ENCODE measurements at places on chromosomes 4 and X.

DNA sequence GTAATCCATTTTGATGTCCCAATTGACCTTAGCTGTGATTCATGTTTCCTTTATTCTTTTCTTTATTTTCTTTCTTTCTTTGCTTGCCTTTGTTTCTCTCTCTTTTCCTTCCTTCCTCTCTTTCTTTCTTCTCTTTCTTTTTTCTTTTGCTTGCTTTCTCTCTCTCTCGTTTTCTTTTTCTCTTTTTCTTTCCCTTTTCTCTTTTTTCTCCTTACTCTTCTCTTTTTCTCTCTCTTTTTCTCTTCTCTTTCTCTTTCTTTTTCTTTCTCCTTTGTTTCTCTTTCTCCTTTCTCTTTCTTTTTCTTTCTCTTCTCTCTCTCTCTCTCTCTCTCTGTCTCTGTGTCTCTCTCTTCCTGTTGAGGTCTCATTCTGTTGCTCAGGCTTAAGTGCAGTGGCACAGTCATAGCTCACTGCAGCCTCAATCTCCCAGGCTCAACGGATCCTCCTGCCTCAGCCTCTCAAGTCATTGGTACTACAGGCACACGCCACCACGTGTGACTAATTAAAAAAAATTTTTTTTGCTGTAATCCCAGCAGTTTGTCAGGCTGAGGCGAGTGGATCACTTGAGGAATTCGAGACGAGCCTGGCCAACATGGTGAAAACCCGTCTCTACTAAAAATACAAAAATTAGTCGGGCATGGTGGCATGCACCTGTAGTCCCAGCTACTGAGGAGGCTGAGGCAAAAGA, 8.0 kb upstream of the DHRSX start:
- DNase-seq = no peak

GRCh38 chr4:13597141-13597540, 30.4 kb downstream of the BOD1L1 start:
- no peak for DNase-seq

DNA sequence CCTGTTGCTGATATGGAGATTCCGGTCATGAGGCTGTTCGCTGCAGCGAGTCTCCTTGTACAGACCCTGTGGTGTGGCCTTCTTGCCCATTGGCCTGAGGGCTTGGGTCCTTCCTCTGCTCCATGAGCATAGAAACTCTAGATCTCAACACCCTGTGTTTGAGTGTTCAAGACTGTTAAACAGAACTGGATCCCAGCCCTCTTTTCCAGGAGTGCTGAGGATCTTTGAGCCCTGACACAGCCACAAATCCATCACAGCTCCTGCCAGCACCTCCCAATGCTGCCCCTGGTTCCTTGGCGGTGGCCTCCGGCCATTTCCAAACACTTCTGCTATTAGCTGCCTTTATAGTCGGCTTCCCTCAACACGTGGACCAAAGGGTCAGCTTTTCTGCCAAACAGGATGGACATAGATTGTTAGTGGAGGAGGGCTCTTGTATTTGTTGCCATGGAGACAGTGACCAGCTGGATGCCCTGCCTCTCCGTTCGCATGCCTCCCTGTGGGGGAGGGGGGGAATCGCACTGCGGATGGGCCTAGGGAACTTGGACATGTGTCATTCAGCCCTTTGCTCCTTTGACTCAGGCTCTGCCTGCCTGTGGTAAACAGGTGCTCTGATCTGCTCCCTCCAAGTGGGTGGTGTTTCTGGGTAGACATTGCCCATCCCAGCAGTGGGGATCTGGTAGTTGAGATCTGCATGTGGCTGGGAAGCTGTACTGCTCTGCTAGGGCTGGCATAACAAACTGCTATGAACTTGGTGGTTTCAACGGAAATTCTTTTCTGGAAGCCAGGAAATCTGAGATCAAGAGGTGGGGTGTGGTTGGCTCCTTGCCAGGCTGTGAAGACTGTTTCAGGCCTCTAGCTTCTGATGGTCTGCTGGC, 6.9 kb upstream of the WDR1 start:
- no peak for DNase-seq

DNA sequence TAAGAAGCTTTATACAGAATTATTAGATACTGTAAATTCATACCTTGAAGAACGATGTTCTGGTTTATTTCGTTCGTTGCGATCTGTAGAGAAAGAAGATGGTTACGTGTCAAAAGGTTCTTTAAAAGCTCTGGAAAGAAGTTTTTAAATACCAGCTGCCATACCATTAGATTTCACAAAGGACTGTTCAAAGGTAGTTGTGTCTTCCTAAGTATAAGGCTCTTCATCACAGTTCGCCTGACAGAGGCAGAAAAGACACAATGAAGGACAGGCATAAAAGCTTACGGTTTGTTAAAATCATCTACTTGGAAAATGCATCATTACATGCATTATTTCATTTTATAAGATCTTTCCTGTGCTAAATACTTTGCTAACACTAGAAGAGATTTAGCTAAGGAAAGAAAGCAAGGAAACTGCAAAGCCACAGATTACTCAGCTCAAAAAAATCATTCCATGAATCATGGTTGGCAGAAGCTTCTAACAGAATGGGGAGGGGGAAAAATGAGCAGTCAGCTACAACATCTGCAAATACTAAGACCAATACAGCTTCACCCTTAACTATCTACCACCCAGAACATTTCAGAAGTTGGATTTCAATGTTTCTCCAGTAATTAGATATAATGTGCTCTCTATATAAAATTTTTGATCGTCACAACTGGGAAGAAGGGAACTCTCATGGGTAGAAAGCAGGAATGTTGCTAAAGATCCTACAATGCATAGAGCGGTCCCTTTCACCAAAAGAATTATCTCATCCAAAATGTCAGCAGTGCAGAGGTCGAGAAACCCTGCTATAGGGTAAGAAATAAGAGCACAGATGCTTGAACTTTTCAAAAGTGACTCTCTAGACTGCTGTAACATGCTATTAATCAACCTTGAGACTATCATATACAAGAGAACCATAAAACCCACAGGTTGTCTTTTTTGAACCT, 50.7 kb upstream of the PRSS48 start:
- DNase-seq = peak; percentile 34

DNA sequence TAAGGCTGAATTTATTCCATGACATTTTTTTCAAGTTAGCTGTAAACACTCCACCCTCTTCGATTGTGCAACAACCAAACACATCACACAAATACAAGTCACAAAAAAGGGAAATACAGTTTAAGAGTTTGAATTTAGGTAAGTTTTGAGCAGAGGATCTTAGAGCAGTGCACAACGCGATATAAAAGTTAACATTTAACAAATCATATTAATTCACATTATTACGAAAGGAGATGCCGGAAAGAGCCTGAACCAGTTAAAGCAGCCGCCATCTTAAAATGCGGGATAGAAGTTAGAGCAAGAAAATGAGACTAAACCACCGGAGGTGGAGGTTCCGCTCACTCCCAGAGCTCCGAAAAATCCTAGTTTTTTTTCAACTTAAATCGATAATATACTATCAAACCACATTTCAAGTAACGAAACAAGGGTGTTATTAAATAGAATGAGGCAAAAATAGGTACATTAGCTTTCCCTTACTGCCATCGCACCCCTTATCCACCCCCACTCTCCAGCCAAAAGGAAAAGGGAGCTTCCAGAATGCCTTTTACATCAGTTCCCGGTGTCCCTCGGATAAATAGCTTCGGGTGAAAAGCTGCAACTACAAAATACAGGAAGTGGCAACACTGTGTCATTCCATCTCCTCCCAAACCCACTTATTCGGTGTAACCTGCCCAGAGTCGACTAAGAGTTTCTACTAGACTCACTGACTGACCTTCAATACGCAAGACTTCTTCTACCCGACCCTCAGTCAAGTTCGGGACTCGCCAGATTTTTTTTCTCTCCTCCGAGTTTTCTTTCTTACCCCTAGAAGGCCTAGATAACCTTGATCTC, 1.9 kb downstream of the UBE2D3 start:
- DNase-seq = peak; percentile 57

DNA sequence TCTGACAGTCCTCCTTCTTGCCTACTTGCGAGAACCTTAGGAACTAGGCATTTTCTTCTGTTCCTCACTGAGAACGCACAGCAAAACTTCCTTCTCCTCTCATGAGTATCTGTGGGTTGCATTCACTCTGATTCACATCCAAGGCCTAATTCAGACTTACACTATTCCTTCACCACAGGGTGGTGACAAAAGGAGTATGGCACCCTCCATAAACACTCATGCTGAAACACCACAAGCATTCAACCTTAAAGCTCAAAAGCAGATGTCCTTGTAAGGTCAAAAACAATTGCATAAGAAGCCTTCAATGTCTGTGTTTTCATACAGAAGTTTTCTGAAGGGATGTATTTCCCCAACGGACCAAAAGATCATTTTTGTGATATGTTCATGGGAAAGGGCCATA, 147.3 kb downstream of the CORIN start:
- no peak for DNase-seq

DNA sequence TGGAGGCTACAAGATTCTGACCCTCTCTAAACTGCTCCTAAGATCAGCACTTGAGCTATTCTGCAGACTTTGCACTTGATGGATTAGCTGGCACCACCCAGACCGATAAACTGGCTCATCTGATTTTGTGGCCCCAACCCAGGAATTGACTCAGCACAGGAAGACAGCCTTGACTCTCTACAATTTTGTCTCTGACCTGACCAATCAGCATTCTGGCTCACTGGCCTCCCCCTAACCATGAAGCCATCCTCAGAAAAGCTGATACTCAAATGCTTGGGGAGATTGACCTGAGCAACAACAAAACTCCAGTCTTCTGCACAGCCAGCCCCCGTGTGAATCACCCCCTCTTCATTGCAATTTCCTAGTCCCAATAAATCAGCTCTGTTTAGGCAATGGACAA, 195.4 kb upstream of the PPP1R2C start:
- DNase-seq = no peak

- DNase-seq = no peak
These were observed 47.4 kb downstream of the CXXC4 start for GRCh38 chr4:104447294-104447693.

- DNase-seq = no peak
These were observed 50.3 kb downstream of the GASK1B start for GRCh38 chr4:158122501-158122900.

DNA sequence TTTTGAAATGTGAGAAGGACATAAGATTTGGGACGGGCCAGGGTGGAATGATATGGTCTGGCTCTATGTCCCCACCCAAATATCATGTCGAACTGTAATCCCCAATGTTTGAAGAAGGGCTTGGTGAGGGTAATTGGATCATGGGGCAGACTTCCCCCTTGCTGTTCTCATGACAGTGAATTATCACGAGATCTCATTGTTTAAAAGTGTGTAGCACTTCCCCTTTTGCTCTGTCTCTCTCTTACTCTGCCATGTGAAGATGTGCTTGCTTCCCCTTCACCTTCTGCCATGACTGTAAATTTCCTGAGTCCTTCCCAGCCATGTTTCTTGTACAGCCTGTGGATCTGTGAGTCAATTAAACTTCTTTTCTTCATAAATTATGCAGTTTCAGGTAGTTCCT, 17.5 kb downstream of the MTMR8 start:
- no peak for DNase-seq

GRCh38 chr4:147780137-147780777, 48.4 kb downstream of the ARHGAP10 start:
- DNase-seq = no peak

GRCh38 chr4:144599621-144600020, 46.3 kb upstream of the HHIP start:
- no peak for DNase-seq

- no peak for DNase-seq
These were observed 562.4 kb upstream of the ZFP42 start for GRCh38 chr4:187433141-187433540.

DNA sequence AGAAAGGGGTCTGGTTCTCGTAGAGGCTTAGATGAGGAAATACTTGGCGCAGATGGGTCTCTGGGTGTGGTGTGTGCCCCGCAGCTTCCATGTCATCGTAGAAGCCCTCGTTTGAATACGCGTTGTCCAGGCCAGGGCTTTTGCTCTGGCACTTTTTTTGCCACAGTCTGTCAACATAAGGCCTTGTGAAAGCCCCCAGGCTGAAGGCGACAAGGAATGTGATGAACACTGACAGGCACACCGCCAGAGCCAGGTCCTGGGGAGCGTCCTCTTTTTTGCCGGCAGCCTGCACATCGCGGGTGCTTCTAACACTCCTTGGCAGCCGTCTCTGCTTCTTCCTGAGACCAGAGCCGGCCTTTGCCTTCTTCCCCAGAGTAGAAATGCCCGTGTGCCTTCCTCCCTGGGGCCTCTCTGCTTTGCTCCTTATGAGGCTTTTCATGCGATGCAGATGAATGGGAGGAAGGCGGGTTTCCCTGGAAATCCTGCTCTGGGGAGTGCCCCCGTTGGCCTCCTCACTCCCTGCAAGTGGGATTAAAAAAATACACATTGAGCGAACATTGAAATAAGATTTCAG, 24.4 kb downstream of the LRRC66 start:
- DNase-seq = no peak

DNA sequence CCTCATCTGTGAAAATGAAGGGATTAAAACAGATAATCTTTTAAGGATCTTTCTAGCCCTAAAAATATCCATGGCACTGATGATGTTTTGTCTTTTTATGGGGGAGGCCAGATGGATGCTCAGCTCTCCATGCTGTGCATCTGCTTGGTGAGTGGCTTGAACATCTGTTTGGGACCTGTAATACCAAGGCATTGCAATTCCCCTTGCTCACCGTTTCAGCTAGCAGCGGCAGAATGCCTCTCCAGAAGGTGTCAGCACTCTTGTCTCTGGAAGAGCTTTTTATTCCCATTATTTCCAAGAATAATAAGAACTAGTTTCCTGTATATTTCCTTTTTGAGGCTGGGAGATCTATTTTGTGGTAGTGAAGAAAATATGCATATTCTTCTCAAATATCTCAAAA, 151.9 kb upstream of the ANK2 start:
- no peak for DNase-seq

GRCh38 chr4:161721947-161722346, 441.9 kb downstream of the FSTL5 start:
- DNase-seq = no peak

GRCh38 chr4:7757501-7758471, 181.9 kb downstream of the AFAP1 start:
- no peak for DNase-seq

GRCh38 chr4:144948421-144948820, 149.6 kb downstream of the ANAPC10 start:
- no peak for DNase-seq

- no peak for DNase-seq
These were observed 82.7 kb upstream of the TEX13C start for GRCh38 chrX:125236955-125237354.

DNA sequence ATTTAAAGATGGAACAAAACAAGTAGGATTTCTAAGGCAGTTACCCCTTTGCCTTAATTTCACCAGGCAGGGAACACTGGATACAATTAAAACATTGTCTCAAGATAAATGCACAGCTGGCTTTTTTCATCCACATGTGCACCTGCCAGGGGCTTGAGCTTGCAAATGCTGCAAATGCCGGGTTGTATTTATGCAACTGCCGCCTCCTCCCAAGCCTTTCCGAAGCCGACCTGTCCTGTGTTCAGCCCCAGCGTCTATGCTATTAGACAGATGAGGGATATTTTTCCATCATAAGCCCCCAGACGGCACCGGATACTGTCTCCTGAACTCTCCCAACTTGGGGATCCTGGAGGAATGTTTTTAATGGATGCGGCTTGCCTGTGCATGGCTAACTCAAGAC, 251.6 kb downstream of the CRLF2 start:
- DNase-seq = no peak

Data from Caki2 (cell line).